Sciatic nerve (tissue), 2 donors: ENCODE measurements at places on chromosomes 3 and 15.

- no peak for DNase-seq
These were observed 559.4 kb downstream of the NR2F2 start for GRCh38 chr15:96889734-96890480.

DNA sequence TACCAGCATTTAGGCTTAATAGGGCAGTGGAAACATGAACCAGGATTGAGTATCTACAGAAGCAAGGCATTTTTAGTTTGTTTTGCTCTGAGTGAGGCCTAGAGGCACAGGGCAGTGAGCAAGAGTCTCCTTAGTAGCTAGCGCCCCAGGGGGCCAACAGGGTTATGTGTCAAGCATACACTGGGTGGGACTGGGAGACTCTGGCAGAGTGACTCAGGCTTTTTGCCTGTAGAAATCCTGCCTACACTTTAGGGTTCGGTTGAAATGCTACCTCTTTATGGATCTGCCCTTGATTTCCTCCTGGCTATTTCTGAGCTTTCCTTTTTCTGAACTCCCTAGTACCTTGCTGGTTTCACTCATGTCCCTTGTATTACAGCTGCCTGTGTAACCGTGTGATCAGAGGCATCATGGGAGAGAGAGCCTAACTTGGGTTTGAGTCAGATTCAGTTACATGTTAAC is 72.2 kb downstream of the TOP2B start:
- DNase-seq: no peak

DNA sequence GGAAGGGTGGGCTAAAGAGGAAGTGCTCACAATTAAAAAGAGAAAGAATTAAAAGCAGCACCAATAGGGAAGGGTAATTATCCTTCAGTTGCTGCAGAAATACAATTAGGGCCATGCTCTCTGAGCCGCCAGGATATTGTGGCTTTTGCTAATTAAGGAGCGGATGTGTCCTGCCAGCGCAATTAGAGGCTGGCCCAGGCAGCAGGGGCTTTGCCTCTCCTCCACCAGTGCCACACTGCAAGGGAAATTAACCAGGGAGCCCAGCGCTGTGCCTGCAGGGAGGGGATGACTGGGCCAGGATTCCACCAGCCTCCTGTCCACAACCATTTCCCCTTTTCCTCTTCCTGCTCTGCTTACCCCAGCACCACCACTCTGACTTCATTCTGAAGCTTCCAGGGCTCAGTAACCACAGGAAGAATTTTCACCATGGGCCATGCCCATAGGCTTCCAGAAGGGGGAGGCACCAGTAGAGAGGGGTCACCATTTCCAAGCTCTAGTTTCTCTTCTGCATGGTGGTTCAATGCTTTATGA is 10.4 kb upstream of the AEN start:
- no peak for DNase-seq

GRCh38 chr3:12960497-12960896 is 112.7 kb downstream of the IQSEC1 start:
- DNase-seq: no peak

- no peak for DNase-seq
These were observed 129.0 kb downstream of the SERPINI1 start for GRCh38 chr3:167864552-167864874.

DNA sequence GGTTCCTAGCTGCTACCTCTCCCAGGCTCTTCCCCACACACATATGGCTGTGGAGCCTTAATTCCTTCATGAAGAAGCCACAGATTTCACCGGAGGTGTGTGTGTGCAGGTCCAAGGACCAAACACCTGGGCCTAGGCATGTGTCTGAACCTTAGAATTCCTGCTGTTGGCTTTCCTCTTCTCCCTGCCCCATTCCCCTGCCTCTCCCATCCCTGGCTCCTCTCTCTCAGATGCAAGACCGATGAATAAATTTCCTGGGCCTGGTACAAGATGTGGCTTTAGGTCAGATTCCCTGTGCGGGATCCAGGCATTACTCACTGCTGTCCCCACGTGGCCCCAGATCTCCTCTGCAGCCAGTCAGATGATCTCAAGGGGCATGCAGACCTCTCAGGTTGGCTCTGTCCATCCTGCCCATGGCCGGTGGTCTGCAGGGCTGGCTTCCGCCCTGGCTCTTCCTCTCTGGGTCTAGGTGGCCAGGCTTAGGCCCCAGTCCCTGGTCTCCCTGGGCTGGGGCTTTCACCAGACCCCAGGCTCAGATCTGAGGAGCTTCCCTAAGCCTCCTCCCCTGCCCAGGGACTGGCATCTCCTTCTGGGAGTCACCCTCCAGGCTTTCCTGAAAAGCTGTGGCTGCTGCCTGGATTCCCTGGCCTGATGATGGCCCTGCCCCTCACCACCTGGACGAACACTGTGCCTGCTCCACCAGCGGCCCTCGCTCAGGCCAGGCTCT is 20.5 kb downstream of the CCR9 start:
- DNase-seq: no peak

GRCh38 chr3:15815696-15816095 is 17.9 kb upstream of the ANKRD28 start:
- DNase-seq: no peak

DNA sequence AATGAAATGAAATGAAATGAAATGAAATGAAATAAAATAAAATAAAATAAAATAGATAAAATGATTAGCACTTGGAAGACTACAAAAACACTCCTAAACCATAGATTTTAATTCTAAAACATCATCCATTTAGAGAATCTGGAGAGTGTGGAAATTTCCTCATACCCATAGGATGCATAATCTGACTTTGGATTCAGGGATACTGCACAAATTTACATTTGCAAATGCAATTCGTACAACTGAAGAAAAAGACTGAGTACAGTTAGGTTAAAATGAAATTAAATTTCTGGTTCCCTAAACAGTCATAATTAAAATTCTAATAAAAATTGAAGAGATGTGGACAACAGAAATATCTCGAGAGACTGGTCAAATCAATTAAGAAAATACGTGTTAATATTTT is 122.9 kb downstream of the TMCC1 start:
- no peak for DNase-seq

- no peak for DNase-seq
These were observed 77.4 kb upstream of the ANKRD28 start for GRCh38 chr3:15875016-15875689.

DNA sequence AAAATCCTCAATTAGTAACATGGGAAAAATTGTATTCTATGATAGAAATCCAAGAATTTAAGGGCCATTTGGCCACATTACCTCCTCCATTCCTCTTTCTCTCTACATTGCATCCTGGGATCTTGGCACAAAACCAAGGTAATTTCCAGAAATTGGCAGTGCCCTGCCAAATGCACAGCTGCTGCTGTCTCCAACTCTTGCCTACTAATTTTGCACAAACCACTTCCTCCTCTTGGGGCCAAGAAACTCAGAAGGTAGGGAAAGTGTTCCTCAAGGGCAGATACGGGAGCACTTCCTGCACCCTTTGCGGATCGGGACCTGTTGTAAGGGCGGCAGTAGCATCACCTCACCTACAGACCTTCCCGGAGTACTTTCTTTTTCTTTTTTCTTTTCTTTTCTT is 57.8 kb downstream of the MAP3K13 start:
- DNase-seq: no peak

DNA sequence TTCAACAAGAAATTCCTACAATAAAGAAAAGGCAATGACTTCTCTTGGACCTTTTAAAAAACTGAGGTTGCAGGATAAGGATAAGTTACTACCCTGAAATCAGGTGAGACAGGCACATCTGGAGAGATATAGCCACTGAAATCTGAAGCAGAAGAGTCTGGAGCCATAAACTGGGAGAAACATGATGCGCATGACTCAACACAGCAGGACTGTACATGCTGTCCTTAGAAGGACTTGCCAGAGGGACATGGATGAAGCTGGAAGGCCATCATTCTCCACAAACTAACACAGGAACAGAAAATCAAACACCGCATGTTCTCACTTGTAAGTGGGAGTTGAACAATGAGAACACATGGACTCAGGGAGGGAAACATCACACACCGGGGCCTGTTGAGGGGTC is 1020.2 kb downstream of the AGBL1 start:
- no peak for DNase-seq

- DNase-seq: no peak
These were observed 487 bp downstream of the DUOX2 start for GRCh38 chr15:45113380-45113990.

GRCh38 chr15:84079885-84080777 is 155.4 kb upstream of the GOLGA6L4 start:
- DNase-seq: peak; percentile 54

- DNase-seq: no peak
These were observed 211.9 kb upstream of the MRPL3 start for GRCh38 chr3:131714585-131715220.

GRCh38 chr15:98953000-98953787 is 54.4 kb downstream of the PGPEP1L start:
- no peak for DNase-seq

- no peak for DNase-seq
These were observed 107.1 kb downstream of the SRGAP3 start for GRCh38 chr3:9142362-9142761.

DNA sequence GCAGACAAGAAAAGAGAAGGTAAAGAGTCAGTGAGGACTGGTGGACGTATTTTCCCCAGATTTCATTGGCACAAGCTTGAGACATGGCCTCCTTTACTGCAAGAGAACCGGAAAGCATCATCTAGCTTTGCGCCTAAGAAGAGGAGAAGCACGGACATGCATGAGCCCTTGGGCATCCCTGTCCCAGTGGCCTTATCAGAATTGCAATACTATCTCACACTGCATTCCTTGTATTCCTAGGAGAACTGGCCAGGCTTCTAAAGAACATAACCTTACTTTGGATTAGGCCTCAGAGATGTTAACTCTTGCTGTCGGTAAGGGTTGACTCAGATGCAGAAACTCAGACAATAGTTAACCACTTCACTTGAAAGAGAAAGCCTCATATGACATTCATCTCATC is 229.5 kb upstream of the PRICKLE2 start:
- DNase-seq: no peak

GRCh38 chr3:26091626-26092025 is 301.7 kb downstream of the OXSM start:
- no peak for DNase-seq

DNA sequence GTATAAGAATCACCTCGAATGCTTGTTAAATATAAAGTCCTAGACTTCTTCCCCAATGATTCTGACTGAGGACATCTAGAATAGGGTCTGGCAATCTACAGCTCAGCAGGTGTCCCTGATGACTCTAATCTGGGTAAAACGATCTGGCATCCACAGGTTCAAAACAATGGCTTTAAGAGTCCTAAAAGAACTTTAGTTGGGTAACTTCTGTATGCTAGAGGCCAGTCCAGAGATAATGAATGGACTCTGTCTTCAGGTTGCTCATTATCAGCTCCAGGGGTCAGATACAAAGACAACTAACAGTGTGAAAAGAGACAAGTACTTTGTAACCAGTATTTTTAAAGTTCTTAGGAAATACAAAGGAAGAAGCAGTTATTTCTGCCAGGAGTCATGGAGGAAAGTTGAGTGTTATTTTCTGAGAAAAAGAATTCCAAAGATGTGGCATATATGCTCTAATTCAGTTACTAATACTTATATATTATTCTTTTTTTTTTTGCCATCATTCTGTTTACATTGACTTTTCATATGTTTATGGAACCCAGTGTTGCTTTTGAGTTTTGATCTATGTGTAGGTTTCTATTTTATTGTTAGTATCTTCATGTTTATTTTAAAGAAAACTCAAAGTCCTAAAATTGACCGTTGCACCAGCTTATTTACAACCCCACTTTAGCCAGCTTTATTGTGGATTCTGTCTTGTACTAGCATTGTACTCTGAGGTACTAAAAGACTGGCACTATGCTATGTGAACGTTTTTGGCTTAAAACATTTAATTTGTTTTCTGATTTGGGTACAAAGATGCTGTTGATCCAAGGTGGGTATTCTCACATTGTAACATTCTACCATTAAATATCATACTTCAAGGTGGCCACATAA is 3.1 kb upstream of the GPR15 start:
- DNase-seq: no peak

DNA sequence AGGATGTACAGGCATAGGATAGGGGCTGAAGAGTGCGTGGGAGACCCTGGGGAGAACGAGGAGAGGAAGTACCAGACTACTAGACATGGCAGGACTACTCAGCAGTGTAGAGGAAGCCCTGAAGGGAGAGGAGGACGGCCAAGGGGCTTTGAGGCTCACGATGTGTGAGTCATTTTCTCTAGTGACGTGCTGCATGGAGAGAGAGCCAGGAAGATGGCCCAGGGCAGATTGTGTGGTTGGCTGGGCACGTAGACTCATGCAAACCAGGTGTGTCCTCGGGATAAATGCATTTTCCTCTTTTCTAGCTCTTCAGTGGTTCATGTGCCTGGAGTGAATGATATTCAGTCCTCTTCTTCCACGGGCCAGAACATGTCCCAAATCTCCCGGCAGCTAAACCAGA is 115.0 kb upstream of the ABHD17C start:
- DNase-seq: no peak

- DNase-seq: no peak
These were observed 57.9 kb downstream of the PRICKLE2 start for GRCh38 chr3:64167351-64167750.

DNA sequence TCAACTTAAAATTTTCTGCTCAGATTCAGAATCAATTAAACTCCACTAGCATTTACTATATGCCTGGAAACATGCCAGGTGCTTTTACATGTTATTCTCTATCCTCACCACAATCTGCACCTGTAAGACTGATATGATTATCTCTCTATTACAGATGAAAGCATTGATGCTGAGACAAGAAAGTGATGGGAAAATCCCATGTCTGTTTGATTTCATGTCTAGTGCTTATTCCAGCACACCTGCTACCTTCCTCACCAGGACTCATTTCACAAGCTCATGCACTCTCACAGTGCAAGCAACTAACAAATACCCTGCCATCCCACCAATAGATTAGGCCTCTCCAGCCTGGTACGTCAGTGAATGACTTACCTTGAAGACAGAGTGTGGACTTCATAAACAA is 25.0 kb upstream of the BCL6 start:
- DNase-seq: no peak

DNA sequence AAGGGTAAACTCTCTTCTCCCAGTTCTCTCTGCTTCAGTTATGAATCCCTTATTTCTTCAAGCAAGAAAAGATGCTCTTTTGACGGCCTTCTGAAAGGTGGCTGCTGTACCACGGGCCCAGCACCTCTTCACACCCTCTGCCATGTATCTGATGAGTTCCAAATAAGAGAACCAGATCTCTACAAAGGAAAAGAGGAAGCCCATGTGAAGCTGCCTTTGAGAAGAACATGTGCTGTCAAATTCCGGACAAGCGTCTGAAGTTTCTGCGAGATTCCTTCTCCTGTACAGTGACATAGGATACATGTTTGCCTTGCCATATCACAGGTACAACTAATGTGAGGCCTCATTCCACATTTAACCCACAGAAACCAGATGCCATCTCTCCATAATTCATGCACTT is 59.2 kb downstream of the SH3BP5 start:
- no peak for DNase-seq

DNA sequence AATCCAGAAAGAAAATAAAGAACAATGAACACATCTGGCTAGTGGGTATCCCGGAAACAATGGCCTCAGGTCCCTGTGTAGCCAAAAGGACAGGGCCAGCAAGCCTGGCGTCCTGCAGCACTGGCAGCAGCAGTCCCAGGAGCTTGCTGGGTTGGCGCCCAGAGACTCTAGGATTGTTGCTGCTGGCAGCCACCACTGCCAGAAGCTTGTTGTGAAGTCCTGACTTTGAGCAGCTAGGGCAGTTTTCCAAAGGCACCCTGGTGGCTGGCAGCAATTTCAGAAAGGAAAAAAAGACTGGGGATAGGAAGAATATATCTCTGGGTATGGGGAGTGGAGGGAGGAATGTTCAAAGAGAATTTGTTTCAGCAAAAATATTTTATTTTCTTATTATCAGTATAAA is 11.3 kb downstream of the SHQ1 start:
- DNase-seq: no peak
